ENCODE measurements at places on chromosomes 12 and 14.

GRCh38 chr14:91256661-91257060, 12.2 kb upstream of the GPR68 start:
- no peak for DNase-seq

DNA sequence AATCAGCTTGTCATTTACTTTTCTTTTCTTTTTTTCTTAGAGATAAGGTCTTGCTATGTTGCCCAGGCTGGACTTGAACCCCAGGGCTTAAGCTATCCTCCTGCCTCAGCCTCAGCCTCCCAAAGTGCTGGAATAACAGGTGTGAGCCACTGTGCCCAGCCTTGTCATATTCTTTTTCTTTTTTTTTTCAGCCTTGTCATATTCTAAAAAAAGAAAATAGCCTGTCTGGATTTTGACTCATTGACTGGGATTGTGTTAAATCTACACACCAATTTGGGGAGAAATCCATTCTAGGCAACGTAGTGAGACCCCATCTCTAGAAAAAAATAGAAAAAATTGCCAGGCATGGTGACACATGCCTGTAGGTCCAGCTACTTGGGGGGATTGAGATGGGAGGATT, 24.1 kb downstream of the ATP5MC2 start:
- no peak for DNase-seq

DNA sequence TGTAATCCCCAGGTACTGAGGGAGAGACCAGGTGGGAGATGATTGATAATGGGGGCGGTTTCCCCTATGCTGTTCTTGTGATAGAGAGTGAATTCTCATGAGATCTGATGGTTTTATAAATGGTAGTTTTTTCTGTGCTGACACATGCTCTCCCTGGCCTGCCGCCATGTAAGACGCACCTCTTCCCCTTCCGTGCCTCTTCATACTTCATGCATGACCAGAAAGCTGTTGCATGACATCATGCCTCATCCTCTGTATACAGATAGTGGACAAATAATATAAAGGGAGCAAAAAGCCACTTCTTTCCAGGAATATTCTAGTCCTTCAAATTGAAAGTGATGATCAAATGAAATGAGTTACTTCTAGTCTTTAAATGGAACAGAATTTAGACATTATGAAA, 47.3 kb upstream of the LRIG3 start:
- DNase-seq = no peak

- DNase-seq = no peak
Measured at GRCh38 chr14:85426068-85426935, 103.6 kb upstream of the FLRT2 start.

DNA sequence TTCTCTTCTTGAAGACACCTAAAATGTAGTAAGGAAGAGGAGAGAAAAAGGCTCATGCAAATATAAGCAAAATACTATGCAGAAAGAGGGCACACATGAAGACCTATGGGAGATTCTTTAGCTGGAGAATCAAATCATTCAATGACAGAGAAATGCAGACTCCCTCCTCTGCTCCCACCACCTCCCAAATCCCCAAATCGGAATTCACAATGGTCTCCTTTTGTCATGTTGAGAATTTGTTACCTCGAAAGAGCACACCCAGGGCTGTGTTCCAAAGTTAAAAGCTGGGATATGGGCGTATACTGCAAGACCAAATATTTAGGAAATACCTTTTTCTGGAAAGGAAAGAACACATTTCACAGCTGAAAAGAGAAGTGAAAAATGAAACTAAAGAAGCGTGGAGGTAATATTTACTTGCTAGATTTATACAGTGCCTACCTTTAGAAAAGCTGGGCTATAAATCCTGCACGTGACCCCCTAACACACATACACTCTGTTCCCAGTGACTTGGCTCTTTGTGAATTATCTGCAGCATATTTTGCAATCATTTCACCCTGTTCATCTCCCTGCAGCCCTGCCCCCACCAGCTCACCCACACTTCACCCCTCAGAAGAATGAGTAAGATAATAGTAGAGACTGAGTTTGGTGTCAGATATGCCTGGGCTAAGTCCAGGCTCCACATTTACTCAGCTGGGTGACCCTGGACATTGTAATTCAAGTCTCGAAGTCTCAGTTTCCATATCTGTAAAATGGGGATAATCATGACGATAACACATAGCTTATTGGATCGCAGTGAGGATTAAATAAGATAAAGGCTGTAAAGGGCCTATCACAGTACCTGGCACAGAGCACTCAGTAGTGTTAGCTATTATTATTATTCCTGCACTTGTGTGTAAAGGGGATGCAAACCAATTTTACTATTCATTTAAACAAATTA, 2.9 kb upstream of the CACNA1C start:
- DNase-seq = no peak

DNA sequence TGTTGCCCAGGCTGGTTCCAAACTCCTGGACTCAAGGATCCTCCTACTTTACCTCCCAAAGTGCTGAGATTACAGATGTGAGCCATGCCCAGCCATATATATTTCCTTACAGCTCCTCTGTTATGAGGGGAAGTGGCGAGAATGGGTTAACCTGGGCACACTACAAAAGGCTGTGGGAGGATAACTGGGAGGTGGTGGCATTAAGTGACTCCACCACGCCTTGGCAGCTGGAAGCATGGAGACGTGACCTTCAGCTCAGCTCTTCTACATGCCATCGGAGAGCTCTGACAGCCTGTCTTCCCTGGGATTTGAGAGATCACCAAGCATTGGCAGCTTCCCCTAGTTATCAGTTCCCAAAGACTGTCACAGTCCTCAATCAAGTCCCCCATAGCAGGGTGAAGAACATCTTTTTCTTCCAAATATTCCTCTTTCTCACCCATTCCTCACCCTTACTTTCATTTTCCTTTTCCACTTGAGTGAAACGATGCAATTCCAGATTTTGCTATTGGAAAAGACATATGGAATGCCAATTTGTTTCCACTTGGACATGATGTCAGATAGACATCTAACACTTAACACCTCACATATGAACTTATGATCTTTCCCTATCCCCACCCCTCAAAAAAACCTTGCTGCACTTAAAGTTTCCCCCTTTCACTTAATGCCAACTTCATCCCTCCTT, 48.5 kb downstream of the PHLDA1 start:
- no peak for DNase-seq

DNA sequence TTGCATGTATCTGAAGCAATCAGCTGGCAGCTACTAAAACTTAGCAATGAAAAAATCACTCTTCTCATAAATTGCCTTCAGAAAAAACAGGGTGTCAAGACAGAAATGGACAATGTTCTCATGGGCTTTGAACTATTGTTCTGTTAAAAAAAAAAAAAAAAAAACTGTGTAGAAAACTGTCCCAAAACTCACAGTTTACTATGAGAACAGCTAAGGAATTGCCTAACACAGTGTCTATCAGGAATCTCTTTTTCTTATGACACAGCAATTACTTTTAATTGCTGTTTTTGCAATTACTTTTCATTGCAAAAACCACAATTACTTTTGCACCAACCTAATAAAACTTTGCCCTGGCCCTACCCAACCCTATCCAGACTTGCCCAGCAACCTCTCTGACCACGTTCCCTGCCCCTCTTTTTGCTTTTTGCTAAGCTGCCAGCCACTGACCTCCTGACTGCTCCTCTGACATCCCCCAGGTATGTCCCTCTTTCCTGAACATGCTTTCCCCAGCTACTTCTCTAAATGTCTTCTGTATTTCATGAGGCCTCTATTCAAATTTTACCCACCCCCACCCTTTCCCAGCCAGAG, 68.0 kb upstream of the SLCO1C1 start:
- no peak for DNase-seq

DNA sequence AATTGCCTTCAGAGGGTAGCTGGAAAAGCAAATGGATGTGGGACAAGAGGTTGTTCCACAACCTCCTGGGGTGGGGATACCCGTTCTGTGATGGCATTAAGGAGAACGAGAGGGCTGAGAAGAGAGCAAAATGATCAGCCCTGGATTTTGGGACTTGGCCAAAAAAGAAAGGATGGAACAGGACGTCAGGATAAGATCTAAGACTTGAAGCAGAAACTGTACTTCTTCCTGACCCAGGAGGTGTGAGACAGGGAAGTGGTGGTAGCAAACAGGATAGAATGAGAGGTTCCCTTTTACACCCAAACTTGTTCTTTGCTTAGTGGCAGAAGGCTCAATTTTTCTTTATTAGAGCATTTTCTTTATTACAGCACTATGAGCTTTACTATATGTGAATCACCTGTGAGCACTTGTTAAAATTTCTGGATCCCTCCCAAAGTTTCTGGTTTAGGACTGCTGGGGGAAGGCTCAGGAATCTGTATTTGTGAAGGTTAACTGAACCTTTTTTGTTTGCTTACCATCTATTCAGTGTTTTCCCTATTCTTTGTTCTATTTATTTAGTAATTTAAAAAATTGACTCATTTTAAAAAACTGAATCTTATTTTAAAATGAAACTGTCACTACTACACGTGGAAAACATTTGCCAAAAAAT, 59.2 kb downstream of the ERC1 start:
- no peak for DNase-seq

DNA sequence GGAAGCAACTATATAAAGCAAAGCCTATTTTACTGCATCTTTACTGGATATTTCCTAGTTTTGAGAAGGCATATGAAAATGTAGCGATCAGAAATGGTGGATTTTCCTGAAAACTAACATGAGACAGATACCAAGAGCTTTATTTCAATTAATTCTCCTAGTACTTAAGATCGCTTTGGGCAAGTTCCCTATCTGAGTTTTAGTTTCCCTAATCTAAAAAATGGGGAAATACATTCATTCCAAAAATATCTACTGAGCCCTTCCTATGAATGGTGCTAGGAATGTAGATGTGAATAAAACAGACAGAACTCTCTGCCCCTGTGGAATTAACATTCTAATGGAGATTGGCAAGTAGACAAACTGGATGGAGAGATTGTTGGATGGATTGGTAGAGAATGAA, 8.4 kb downstream of the CATSPERB start:
- DNase-seq = no peak

DNA sequence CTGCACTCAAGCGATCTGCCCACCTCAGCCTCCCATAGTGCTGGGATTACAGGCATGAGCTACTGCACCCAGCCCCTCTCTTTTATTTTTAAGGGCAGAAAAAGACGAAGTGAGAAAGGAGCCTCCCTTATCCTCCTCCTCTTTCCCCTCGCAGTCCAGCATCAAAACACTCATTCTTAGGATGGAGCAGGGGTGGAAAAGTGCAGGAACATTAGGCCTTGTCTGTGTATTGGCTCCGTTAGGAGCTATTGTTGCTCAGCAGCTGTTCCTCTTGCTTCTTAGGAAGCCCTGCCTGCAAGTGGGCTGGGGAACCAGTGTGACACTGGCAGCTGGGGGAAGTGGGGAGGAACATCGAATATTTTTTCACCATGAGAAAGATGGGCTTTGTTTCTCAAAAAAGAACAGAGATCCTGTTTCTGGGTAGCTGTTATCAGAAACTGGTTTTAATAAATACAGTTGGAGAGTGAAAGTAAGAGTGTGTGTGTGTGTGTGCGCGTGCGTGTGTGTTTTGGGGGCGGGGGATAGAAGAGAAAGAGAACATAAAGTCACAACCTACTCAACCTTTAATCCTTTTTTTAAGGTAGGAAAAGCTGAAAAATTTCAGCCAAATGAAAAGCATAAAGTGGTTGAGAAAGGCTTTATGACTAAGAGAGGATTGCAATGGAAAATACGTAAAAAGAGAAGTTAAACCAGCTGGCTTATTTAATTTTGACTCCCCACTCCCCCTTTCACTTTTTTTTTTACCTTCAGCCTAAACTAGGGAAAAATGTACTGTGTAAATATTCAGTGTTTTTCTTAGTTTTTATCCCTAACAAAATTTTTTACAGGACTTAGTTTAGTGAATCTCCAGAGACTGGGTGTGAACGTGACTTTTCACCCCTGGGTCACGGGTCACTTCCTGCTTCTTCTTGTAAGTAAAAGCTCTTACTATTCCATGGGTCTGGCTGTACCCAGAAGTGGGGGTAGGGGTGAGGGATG, 197.2 kb upstream of the PLEKHG7 start:
- DNase-seq = peak; percentile 42

- no peak for DNase-seq
Measured at GRCh38 chr12:117919479-117919878, 49.3 kb downstream of the KSR2 start.

DNA sequence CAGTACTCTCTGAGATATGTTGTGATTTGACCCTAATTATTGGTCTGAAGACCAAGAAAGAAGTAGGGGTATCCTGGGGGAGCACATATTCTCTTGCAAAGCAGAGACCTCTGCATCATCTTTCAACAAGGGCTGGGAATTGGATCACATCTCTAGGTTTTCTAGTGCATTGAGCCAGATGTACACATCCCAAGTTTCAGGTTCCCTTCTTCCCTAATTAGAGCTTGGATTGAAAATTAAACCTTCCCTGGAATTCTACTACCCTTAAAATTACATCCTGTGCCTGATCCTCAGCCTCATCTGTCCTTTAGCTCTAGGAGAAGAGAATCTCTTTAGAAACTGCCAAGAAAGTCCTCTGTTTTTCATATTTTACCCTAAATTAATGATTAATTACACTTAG, 839.6 kb downstream of the SLC6A15 start:
- no peak for DNase-seq

GRCh38 chr12:108518716-108519496, 3.8 kb downstream of the FICD start:
- no peak for DNase-seq

DNA sequence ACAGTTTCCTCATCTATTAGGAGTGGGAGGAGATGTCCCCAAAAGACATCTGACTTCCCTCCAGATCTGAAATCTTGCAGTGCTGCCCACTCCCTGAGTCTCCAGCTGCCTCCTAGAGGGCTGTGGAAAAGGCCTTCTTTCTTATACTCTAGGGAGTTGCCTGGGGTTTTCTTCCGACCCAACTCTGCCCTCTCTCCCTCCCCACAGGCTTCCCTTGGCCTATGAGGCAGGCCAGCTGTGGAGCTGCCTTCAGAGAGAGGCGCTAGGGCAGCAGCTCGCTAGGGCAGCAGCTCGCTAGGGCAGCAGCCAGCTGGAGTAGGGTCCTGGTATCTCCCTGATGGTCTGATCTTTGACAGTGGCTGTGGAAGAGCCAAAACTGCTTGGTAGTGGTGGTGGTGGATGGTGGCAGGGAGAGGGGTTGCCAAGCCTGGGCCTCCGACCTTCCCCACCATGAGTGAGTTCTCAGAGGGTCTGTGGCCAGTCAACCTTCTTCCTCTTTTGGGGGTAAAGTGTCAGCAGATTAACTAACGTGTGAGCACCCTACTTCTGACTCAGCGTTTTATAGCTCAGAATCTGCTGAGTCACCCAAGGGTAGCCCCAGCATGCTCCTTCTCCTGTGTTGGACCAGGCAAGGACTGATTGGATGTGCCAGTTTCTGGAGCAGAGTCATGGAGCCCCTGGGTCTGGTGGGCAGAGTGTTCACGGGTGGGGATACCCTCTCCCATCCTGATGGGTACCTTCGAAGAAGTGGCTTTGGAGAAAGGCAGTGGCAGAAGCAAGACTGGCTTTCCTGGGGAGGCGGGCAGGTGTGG, 2.3 kb downstream of the SLC48A1 start:
- DNase-seq = no peak

DNA sequence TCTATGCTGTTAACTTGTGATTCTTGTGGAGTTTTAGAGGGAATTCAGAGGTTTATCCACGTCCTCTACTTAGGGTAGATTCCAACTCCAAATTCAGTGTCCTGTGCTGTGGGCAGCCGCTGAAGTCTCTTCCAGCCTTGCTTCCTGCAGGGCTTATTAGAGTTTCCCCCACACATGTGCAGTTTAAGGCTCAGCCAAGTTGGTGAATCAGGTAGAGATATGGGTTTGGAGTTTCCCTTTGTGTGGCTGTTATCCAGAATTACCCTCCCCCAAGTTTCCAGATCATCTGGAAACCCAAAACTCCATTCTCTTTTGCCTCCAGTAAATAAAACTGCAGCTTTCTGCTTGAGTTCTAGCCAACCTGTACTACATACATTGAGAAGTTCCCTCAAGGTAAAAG, 853.7 kb downstream of the GALC start:
- DNase-seq = no peak

Measured in activated T-helper 9 cell treated with anti-CD3 and anti-CD28 coated beads, Interleukin-2, amount 50 U/mL, for 16 hours (primary cell).